ENCODE measurements at places on chromosomes 6 and 20.

- no peak for DNase-seq
Measured at GRCh38 chr6:134466771-134467525, 149.0 kb upstream of the SGK1 start.

DNA sequence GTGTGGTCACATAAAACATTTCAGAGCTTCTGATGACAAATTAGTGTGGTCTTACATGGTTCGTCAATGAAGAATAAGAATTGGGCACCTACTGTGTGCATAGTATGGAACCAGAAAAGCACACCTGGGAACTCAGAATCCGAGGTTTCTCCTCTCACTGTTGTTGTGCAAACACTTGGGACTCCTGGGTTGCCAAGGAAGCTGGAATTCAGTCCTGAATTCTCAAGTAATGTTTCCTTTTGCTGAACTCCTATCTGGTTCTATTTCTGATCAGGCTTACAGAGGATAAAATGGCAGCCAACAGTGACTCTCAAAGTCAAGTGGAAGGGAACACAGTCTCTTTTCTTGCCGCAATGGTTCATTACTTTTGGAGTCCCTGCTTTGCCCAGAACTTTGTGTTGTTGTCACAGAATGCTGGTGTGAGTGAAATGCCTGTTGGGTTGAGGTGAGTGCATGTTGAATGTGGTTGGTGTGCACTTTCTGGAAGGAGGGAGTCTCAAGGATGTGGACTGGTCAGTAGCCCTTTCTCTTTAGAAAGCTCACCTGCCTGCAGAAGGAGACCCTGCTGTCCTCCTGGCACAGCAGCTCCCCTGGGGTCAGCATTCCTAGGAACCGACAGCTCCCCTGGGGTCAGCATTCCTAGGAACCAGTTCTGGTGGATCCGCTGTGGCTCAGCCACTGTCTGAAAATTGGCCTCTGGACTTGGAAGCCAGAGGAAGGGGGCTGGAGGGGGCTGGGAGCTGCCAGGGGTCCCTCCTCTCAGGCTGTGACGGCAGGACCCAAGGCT, 1.4 kb downstream of the UNC93A start:
- DNase-seq: no peak

DNA sequence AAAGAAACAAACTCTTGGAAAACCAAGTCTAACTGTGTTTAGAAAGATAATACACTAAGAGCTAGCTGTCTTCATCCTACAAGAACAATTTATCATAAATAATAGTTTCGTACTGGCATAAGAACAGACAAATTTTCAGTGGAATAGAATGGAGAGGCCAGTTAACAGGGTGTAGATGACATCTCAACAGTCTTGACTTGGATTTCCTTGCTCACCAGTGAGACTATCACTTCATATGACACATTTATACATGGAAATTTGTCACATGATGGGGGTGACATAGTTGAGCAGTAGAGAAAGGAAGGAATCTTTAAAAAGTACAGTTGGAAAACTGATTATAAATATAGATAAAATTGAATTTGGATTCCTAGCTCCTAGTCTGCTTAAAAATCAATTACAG, 35.6 kb downstream of the TNFAIP3 start:
- DNase-seq: no peak

- DNase-seq: no peak
Measured at GRCh38 chr6:44335631-44336030, 6.8 kb upstream of the SPATS1 start.

- no peak for DNase-seq
Measured at GRCh38 chr20:10342152-10342551, 91.9 kb downstream of the MKKS start.

DNA sequence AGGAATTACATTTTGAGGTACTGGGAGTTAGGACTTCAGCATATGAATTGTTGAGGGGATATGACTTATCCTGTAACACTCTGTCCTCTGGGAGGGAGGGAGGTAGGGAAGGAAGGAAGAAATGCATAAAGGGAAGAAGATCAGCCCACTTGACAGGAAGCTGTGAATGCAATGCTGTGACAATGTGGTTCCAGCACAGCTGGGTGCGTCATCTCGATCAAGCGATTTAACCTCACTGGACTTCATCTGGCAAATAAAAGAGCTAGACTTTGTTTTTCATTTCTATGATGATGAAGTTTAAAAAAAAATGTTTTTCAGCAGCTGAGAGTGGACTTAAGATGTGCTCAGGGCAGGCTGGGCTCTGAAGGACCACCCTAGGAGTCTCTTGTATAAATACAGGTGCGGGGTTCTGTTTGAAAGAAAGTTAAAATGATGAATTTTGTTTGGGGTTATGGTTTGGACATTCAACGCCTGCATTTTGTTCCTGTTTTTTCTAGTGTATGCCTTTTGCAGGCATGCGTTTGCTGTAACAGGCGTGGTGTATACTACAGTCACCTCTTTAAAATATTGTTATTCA, 178.1 kb downstream of the RIMS1 start:
- no peak for DNase-seq

- DNase-seq: no peak
Measured at GRCh38 chr6:35296931-35297600, 552 bp upstream of the DEF6 start.

DNA sequence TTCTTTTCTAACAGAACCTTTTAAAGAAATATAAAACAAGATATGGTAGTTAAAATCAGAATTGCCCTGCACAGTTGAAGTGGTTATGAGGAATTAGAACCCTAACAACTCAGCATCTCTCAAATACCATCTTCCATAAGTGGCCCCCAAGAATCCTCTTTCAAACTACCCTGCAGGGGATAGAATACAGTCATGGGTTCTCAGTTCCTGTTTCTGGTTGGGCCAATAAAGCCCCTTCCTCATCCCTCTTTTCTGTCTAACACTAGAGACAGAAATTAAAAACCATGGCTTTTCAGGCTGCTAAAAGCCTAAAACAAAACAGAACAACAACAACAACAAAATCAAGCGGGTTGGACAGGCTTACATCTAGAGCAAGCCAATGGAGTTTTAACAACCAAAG, 6.7 kb upstream of the LCA5 start:
- no peak for DNase-seq

DNA sequence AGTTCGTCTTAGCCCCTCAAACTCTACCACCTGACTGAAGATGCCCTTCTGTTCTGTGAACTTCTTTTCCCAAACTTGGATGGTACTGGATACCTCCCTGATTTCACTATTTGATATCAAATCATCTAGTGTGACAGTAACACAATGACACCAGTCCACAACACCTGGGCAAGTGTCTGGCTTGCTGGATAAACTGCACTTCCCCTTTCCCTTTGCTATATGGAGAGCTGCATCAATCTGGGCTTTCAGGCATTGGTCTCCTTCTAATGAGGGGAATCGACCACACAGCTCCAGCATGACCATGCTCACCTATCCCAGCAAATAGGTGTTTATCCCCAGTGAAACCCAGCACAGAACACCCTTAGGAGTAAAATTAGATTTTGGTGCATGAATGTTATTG, 3.1 kb downstream of the F13A1 start:
- DNase-seq: no peak

GRCh38 chr6:112501705-112502104, 154.6 kb downstream of the RFPL4B start:
- DNase-seq: no peak

DNA sequence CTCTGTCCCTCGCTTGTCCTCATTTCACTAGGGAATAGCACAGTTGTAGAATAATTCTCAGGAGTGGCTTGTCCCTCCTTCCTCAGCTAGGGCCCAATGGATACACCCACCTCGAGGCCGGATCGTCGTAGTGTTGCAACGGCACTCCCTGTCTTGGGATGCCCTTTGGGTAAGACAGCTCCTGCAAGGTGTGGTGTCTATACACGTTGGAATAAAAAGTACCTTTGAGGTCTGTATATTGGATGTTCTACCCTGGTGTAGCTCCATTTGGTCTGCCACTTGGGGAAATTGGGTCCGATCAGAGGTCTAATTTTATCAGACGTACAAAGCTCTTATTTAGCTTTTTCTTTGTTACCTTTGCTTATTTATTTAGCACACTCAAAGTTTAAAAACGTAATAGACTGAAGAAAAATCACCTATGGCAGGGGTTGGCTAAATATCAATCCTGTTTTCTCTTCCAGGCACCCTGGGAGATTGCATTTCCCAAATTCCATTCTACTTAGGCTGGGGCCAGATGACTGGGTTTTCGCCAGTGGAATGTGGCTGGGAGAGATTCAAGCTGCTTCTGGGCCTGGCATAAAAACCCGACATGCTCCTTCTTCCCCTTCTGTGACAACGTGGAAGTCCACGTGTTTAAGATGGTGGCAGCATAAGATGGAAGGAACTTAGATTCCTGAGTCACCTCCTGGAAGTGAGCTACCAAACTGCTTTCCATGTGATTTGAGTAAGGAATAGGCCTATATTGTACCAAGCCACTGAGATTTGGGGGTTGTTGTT, 82.3 kb upstream of the CD83 start:
- no peak for DNase-seq

- DNase-seq: no peak
Measured at GRCh38 chr6:24908650-24909035, 27.1 kb downstream of the RIPOR2 start.

GRCh38 chr6:139943391-139943790, 568.9 kb upstream of the CITED2 start:
- no peak for DNase-seq

GRCh38 chr6:128518434-128519131, 1.8 kb downstream of the PTPRK start:
- no peak for DNase-seq

- DNase-seq: no peak
Measured at GRCh38 chr20:3871550-3872265, 17.5 kb upstream of the PANK2 start.

GRCh38 chr6:36755435-36756348, 58.1 kb downstream of the RAB44 start:
- peak; percentile 54 for DNase-seq

- DNase-seq: no peak
Measured at GRCh38 chr6:12064131-12064530, 52.0 kb downstream of the HIVEP1 start.

GRCh38 chr6:125766641-125767040, 17.2 kb downstream of the HEY2 start:
- DNase-seq: no peak

- no peak for DNase-seq
Measured at GRCh38 chr6:42350911-42351310, 100.8 kb downstream of the TRERF1 start.

DNA sequence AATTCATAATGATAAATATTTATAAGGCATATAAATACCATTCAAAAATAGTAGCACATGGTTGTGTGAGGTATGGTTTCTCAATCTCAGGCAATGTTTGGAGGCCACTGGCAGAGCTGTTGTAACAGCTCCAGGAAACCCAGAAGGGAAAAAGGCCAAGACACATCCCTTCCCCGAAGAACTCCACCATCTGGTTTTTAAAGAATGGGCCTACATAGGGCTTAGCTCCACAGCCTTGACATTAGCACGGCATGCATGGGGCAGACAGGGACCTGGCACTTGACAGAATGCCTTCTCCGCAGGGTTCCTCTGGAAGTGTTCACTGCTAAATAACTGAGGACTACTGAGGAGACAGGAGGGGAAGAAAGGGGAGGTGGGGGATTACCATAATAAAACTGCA, 16.1 kb upstream of the FOXO3 start:
- no peak for DNase-seq

GRCh38 chr20:2652724-2653555, 508 bp downstream of the NOP56 start:
- no peak for DNase-seq

DNA sequence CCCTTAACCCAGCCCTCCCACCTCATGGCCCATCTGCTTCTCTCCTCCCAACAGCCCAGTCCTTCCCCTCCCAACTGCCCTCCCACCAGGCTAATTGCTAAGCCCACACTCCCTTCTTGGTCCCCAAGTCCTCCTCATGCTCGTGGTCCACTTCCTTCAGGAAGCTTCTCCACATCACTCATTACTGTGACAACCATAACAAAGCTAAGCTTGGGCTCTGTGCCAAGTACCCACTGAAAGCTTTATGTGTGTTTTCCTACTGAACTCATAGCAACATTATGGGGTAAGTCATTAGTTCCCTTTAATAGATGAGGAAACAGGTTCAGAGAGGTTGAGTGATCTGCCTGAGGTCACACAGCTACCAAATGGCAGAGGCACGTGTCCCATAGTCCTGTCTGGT, 16.2 kb downstream of the FRS3 start:
- DNase-seq: no peak

- DNase-seq: no peak
Measured at GRCh38 chr20:2738331-2739041, 45.9 kb downstream of the EBF4 start.

- DNase-seq: peak; percentile 65
Measured at GRCh38 chr6:154805288-154805911, 72.2 kb downstream of the SCAF8 start.

GRCh38 chr20:63454731-63455567, 17.5 kb downstream of the KCNQ2 start:
- no peak for DNase-seq

DNA sequence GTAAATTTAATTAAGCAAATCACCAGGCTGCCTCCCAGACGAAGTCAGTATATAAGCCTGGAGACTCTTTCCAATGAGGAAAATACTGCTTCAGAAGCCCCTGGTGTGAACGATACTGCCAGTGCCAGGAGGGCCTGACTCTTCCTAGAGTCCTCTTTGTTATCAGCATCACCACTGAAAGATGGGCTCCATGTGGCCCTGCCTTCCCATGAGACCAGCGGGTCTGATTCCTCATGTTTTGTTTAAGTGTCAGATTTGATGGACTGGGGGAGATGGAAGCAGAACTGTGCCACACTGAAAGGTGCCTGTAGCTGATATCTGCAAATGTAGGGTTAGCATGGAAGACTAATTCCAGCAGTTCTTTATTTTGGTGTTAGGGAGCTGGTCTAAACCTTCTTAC, 7.9 kb downstream of the NQO2 start:
- DNase-seq: no peak

DNA sequence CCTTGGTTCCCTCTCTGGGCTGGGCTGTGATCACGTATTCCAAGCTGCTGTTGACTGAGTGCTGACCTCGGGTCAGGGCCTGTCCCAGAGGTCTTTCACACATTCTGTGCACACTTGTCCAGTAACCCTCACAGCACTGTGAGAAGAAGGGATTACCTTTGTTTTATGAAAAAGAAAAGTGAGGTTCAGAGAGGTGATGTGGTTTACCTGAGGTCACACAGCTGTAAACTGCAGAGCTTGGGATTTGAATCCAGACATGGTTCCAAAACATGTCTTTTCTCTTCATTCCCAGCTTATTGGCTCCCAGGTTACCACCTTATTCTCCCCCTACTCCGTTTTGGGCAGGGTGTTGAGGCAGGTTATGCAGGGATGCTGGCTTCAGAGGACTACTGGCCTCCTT, 28.4 kb upstream of the CDH22 start:
- DNase-seq: no peak

DNA sequence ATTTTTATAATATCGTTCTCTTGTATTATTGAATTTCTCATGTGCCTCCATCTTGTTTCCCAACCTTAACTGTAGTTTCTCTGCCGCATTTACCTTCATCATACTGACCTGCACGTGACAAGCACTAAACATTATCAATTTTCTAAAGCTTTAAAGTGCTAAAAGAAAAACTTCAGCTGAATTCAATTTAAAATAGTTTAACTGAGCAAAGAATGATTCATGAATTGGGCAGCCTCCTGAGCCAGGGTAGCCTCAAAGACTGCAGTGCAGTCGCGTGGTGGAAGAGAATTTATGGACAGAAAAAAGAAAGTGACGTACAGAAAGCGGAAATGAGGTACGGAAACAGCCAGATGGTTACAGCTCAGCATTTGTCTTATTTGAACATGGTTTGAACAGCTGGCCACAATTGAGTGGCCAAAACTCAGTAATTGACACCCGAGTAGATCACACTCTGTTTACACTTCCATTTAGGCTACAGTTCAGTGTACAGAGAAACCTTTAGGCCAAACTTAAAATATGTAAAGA, 4.2 kb upstream of the ZDHHC14 start:
- DNase-seq: peak; percentile 40

- no peak for DNase-seq
Measured at GRCh38 chr6:79257381-79258205, 23.1 kb upstream of the HMGN3 start.

- no peak for DNase-seq
Measured at GRCh38 chr6:106959985-106960384, 14.5 kb downstream of the CD24 start.
